Tibial nerve (tissue), 4 donors: ENCODE measurements at places on chromosomes 2 and 18.

DNA sequence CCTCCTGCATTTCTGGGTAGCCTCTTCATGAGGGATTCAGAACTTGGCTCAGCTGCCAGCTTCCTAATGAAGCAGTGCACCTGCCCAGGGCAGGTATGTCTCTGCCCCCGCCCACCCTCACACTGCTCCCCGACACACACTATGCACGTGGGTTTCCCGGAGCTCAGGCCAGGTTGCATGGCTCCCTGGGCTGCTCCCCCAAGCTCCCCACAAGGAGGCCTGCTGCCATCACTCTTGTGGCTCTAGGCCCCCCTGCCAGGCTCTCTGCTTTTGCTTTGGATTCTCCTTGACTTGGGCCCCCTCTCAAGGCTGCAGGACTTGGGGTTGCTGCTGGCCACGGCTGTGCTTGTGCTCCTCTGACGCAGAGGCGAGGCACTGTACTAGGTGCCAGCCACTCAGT lies 43.6 kb downstream of the ADD2 start:
- no peak for DNase-seq

DNA sequence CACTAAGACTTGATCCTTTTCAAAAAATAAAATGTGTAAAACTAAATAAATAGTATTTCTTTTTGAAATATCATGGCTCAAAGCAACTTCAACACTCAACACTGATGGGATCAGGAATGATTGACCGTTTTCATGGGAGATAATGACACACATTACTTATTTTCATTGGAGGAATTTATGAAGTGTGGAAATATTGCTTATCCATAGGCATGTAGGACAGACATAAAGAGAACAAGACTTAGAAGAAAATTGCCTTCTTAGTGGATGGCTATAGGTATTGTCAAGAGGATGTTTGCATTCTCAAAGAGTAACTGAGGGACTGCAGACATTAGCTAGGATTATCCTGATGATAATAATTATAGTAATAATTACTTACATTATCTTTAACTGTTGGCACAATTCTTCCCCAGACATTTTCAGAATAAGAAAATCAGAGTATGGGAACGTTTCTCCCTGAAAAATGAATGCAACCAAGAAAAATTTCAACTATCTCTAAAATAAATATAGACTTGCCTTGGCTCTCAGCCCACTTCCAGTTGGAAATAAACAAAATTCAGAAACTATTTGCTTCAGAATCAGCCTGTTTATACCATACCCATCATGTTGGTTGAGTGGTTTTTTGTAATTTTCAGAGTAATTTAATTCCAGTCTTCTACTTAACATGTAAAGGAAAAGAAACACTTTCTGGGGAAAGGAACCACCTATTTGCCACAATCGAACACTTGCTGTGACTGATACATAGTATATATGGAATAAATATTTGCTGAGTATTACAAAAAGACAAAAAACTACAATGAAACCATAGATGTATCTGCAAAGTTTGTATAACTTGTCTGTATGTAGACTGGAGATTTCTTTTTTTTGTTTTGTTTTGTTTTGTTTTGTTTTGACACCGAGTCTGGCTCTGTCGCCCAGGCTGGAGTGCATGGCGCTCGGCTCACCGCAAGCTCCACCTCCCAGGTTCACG lies 165.7 kb downstream of the TMX3 start:
- no peak for DNase-seq

- no peak for DNase-seq
Measured at GRCh38 chr2:6946722-6947121, 29.5 kb downstream of the RNF144A start.

DNA sequence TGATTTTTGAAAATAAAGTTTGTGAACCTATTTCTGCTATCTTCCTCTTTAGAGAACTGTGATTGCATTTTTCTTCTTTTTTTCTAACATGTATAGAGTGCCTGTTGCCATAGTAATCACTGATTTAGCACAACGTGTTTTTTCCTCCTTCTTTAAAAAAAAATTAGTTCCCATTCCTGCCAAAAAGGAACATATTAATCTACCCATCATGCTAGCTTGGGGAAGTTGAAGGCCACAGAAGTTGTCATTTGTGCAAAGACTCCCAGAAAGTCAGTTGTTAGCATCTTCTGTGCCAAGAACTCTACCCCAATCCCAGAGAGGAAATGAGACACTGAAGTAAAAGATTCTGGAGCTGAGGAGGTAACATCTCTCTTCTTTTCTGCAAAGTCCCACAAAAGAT lies 57.3 kb downstream of the SLC8A1 start:
- no peak for DNase-seq

DNA sequence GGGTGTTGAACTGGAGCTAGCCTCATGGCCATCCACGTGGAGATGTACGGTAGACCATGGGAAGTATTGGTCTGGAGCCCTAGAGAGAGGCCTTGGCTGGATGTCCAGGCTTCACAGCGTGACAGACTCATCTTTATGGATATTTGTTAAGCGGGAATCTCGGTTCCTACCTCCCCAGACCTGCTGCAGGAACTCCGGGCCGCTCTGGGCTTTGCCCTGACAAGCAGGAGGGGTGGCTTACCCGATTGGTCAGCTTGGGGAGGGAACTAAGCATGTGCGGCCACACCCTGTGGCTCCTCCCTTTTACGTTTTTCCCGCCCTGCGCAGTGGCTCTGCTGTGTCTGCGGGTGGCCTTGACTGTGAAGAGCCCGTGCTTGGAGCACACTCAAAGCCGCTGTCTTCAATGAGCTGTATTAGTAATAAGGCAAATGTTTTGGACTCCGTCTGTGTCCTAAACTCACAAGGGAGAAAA lies 52.3 kb downstream of the PAPOLG start:
- no peak for DNase-seq

DNA sequence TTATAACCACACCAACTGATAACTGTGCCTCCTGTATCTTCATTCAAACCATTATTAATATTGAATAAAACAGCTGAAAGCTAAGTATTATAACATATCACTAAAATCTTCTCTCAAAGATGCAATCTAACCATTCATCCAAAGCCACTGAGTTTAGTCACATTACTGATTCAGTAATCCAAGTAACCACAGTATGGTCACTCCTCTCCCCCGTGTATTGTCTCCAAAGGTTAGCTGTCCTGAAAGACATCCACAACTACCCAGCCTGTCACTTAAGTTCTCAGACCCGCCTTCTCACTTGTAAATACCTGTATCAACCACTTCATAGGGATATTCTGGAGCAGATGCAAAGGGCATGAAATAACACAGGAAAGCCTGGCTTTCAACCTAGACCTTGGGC lies 213.4 kb upstream of the BOD1L2 start:
- no peak for DNase-seq

- DNase-seq = no peak
Measured at GRCh38 chr2:136006658-136007057, 21.2 kb upstream of the DARS1 start.

DNA sequence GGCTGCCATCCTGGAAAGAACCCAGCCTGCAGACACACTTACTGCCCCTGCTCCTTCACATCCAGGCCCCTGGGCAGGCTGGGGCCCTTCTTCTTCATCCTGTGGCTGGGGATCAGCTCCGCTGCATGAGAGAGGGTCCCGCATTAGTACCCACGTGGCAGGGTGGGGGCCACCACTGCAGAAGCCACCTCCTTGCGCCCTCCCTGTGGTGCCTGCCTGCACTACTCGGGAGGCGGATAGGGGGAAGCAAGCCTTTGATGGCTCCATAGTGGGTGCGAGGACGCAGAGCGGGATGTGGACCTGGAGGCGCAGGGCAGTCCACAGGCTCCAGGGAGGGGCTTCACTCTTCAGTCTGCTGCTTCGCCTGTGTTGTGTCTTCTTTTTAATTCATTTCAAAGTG lies 46.7 kb downstream of the GPC1 start:
- no peak for DNase-seq
